ENCODE measurements at places on chromosomes 3 and 15. TPM values are rescaled to one million over a fixed set of nuclear protein-coding genes. Genes with fewer than 3 reads are reported as not detected.

Gene GOLGA8T
- total RNA-seq = 0.20 TPM

Gene GNAT1
- total RNA-seq = under 0.01 TPM

Gene NEK10
- 5.6 TPM for total RNA-seq

Gene SEC61A1
- 248 TPM for total RNA-seq

Gene ZNF774
- total RNA-seq = 0.92 TPM

Gene LDHAL6B
- not detected for total RNA-seq

Gene CPNE4
- total RNA-seq = not detected

Gene NR2E3
- total RNA-seq = not detected

Gene DTX3L
- total RNA-seq = 13.1 TPM

Gene DCLK3
- total RNA-seq = not detected

Gene CYP8B1
- not detected for total RNA-seq

Gene IL17RB
- total RNA-seq = not detected

Gene RPN1
- total RNA-seq = 745 TPM

Gene LMOD3
- total RNA-seq = not detected

Gene CRTC3
- total RNA-seq = 8.6 TPM

Gene LTK
- total RNA-seq = 0.18 TPM

Gene TMEM212
- total RNA-seq = not detected

Gene MYRIP
- total RNA-seq = 22.4 TPM

Gene PLAAT1
- 0.26 TPM for total RNA-seq

Gene RASGRP1
- total RNA-seq = 0.04 TPM

Gene SYNM
- 5.9 TPM for total RNA-seq

Gene CFAP92
- total RNA-seq = 0.04 TPM

All from pulmonary artery endothelial cell (primary cell).